GM23248 (cell line): ENCODE measurements at places on chromosomes 3 and 15. TPM values are rescaled to one million over a fixed set of nuclear protein-coding genes. Genes with fewer than 3 reads are reported as not detected.
A peak's percentile ranks its signal among the peaks of the same experiment; 100 is the strongest.

- H3K4me1 ChIP-seq, result peaks cover 53% of the 10 kb centered on the region
- H3K27me3 ChIP-seq, result no peaks in the 10 kb centered on the region
- H3K27ac ChIP-seq, result peak overlapping the region; percentile 95
- peaks cover 13% of the 10 kb centered on the region for H3K36me3 ChIP-seq
Measured at GRCh38 chr3:112642912-112643506, 2.1 kb upstream of the CCDC80 start.

DNA sequence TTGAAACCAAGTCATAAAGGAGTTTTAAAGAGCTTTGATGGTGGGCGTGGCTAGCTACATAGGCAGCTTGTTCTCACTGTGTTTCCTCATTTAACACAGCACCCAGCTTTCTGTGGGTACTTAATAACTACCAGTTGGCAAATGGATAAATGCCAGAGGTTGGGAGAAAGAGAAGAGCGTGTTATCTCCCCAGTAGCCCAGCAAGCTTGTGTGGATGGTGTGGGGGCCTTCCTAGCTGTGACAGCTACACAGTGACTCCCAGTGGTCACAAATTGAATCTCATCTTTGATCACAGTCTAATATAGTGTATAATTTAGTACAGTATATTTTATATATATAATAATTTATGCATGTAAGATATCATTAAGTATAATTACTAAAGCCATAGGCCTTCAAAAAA lies 984.1 kb downstream of the EPHA3 start:
- H3K27ac ChIP-seq, result no peak overlapping the region
- H3K27me3 ChIP-seq, result 0 out of 2 replicates have a peak, but pooled peaks cover 3% of the 10 kb centered on the region
- DNase-seq, result peak; percentile 61
- no peaks in the 10 kb centered on the region for H3K36me3 ChIP-seq
- H3K4me3 ChIP-seq, result no peak overlapping the region

DNA sequence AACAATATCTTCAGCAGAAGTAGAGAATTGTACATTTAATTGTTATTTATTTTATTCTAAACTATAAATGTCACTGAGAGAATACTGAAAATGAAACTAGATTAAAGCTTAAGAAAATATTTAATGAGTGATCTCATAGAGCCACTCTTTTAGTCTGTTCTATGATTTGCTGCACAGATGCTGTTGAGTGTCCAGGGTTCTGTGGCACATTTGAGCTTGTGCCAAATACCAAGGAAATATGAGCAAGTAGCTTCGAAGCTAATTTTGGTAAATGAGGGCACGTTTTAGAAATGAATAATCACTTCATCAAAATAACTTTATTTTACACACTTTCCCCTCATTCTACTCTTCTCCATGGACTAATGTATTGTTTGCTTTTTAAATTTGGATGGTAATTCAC lies 53.6 kb upstream of the THRB start:
- H3K27ac ChIP-seq, result no peak overlapping the region
- H3K4me1 ChIP-seq, result peaks cover 20% of the 10 kb centered on the region
- peak; percentile 43 for DNase-seq
- H3K36me3 ChIP-seq, result no peaks in the 10 kb centered on the region
- H3K27me3 ChIP-seq, result no peaks in the 10 kb centered on the region
- H3K4me3 ChIP-seq, result no peak overlapping the region

Gene SH3GL3
- total RNA-seq, result not detected in 2 replicates

GRCh38 chr3:189092547-189092946 lies 79.2 kb upstream of the TPRG1 start:
- H3K27me3 ChIP-seq, result no peaks in the 10 kb centered on the region
- H3K27ac ChIP-seq, result no peak overlapping the region
- DNase-seq, result no peak

DNA sequence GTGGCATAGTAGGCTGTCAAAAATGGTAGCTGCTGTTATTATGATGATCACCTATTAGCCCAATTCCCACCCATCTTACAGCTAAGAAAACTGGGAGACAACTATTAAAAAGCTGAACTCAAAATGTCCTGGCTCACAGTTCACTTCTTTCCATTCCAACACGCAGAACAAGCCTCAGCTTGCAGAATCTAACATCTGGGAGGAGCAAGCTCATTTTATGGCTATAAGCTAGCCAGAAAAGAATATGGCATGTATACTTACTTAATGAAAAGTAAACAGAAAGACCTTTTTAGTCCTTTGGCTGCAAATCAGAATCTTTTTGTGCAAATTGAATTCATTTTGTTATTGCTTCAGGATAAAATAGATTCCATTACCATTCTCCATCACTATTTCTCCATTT lies 34.8 kb upstream of the CFAP20DC start:
- H3K27me3 ChIP-seq, result no peaks in the 10 kb centered on the region; the same call in 1 of the 2 replicates
- H3K4me1 ChIP-seq, result no peaks in the 10 kb centered on the region
- no peak overlapping the region for H3K27ac ChIP-seq
- DNase-seq, result no peak
- H3K4me3 ChIP-seq, result no peak overlapping the region

- H3K36me3 ChIP-seq, result no peaks in the 10 kb centered on the region
- no peak overlapping the region for H3K4me3 ChIP-seq
- peaks cover 67% of the 10 kb centered on the region for H3K4me1 ChIP-seq
- H3K27me3 ChIP-seq, result no peaks in the 10 kb centered on the region
Measured at GRCh38 chr15:60970246-60971170, 258.6 kb downstream of the RORA start.

DNA sequence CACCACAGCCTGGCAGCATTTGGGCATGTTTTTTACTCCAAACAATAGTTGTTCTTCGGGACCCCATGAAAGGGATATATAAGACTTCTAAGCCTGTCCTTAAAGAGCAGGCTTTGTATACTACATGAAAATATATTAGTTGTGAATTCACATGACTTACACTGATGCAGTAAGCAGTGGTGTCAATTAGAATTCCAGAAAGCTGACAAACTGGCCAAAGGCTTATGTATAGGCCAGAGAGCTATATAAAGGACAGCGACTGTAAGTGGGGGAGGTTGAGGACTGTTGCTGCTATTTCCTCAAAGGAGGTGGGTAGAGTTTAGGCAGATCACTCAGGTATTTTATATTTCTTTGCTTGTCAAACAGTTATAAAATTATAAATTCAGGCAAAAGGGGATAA lies 24.8 kb downstream of the KPNA4 start:
- H3K36me3 ChIP-seq, result 0 out of 2 replicates have a peak, but pooled peaks cover 5% of the 10 kb centered on the region
- no peak overlapping the region for H3K4me3 ChIP-seq
- no peaks in the 10 kb centered on the region for H3K27me3 ChIP-seq
- H3K27ac ChIP-seq, result peak overlapping the region; percentile 20; the same call in 1 of the 2 replicates
- peaks cover 27% of the 10 kb centered on the region for H3K4me1 ChIP-seq

Gene ZNF80
- not detected in 2 replicates for total RNA-seq

Gene CD96
- total RNA-seq, result not detected in 2 replicates

Gene C3orf20
- total RNA-seq, result not detected in 2 replicates

- no peaks in the 10 kb centered on the region for H3K36me3 ChIP-seq
- H3K4me1 ChIP-seq, result no peaks in the 10 kb centered on the region
- no peaks in the 10 kb centered on the region for H3K27me3 ChIP-seq
- DNase-seq, result no peak
- H3K4me3 ChIP-seq, result no peak overlapping the region
- no peak overlapping the region for H3K27ac ChIP-seq
Measured at GRCh38 chr15:82530006-82530405, 10.3 kb downstream of the RPS17 start.

DNA sequence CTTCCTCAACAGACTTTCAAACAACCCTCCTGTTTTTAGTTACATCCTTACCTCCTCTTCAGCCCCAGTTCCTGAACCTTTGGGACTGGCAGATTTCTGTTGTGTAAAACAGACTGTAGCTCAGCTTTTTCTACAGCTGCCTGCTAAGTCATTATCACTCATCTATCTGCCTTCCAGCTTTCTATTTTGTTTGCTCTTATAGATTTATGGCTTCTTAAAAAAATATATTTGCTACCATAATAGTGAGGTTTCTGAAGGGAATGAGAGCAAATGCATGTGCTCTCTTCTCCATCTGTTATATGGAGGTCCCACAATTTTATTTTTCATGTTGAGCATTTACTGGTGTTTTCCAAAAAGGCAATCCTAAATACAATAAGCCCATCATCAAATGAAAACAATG lies 18.2 kb upstream of the GJD2 start:
- H3K4me1 ChIP-seq, result no peaks in the 10 kb centered on the region
- no peak overlapping the region for H3K4me3 ChIP-seq
- no peak for DNase-seq
- H3K27ac ChIP-seq, result no peak overlapping the region

- DNase-seq, result peak; percentile 90
- H3K4me1 ChIP-seq, result peaks cover 53% of the 10 kb centered on the region
- H3K4me3 ChIP-seq, result peak overlapping the region; percentile 43
- H3K27ac ChIP-seq, result peak overlapping the region; percentile 65
- no peaks in the 10 kb centered on the region for H3K27me3 ChIP-seq
Measured at GRCh38 chr15:83292317-83292716, 7.9 kb upstream of the BNC1 start.

DNA sequence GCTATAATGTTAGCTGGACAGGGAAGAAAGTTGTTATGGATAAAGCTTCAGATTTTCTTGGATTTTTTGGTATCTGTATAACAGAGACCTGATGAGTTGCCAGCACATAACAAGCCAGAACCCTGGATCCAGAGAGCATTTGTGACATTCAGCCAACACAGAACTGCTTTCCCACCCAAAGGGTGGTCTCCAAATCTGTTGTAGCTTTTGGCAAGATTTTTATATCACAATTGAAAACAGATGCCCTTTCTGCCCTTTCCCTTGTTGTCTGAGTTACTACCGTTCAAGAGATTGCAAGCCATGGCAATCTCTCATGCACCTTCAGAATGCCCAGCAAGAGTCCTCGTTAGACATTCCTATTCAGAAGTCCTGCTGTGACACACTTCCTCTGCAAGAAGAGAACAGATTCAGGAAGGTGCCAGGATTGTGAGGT lies 107.6 kb upstream of the FGF7 start:
- peaks cover 5% of the 10 kb centered on the region; the same call in 1 of the 2 replicates for H3K36me3 ChIP-seq
- DNase-seq, result peak; percentile 14
- H3K27me3 ChIP-seq, result no peaks in the 10 kb centered on the region

DNA sequence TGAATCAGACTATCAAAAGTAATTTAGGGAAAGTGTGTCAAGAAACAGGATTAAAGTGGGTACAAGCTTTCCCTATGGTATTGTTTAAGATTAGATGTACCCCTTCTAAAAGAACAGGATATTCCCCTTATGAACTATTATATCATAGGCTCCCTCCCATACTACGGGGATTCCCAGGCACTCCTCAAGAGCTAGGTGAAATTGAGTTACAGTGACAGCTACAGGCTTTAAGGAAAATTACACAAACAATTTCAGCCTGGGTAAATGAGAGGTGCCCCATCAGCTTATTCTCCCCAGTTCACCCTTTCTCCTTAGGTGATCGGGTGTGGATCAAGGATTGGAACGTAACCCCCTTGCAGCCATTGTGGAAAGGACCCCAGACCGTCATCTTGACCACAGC lies 240.8 kb upstream of the CNTN6 start:
- no peaks in the 10 kb centered on the region for H3K4me1 ChIP-seq
- H3K4me3 ChIP-seq, result no peak overlapping the region
- H3K27ac ChIP-seq, result no peak overlapping the region
- no peak for DNase-seq
- no peaks in the 10 kb centered on the region for H3K27me3 ChIP-seq

- H3K4me1 ChIP-seq, result no peaks in the 10 kb centered on the region
- H3K27me3 ChIP-seq, result no peaks in the 10 kb centered on the region
- no peak for DNase-seq
- no peaks in the 10 kb centered on the region for H3K36me3 ChIP-seq
- no peak overlapping the region for H3K27ac ChIP-seq
Measured at GRCh38 chr15:35321926-35322325, 224.0 kb downstream of the DPH6 start.

Gene FILIP1L
- total RNA-seq, result 45.0 and 48.2 TPM in 2 replicates

- H3K4me3 ChIP-seq, result no peak overlapping the region
- DNase-seq, result no peak
- H3K27ac ChIP-seq, result no peak overlapping the region
- no peaks in the 10 kb centered on the region for H3K36me3 ChIP-seq
- no peaks in the 10 kb centered on the region for H3K4me1 ChIP-seq
Measured at GRCh38 chr3:34183114-34183513, 384.7 kb downstream of the PDCD6IP start.

Gene KLF15
- 0.13 and 0.54 TPM in 2 replicates for total RNA-seq

- DNase-seq, result peak; percentile 74
- H3K27me3 ChIP-seq, result no peaks in the 10 kb centered on the region
- H3K4me3 ChIP-seq, result no peak overlapping the region
- H3K27ac ChIP-seq, result peak overlapping the region; percentile 91
- H3K4me1 ChIP-seq, result peaks cover 77% of the 10 kb centered on the region
Measured at GRCh38 chr15:39365161-39365560, 215.7 kb upstream of the THBS1 start.
